ENCODE measurements at places on chromosomes 3 and 15.

DNA sequence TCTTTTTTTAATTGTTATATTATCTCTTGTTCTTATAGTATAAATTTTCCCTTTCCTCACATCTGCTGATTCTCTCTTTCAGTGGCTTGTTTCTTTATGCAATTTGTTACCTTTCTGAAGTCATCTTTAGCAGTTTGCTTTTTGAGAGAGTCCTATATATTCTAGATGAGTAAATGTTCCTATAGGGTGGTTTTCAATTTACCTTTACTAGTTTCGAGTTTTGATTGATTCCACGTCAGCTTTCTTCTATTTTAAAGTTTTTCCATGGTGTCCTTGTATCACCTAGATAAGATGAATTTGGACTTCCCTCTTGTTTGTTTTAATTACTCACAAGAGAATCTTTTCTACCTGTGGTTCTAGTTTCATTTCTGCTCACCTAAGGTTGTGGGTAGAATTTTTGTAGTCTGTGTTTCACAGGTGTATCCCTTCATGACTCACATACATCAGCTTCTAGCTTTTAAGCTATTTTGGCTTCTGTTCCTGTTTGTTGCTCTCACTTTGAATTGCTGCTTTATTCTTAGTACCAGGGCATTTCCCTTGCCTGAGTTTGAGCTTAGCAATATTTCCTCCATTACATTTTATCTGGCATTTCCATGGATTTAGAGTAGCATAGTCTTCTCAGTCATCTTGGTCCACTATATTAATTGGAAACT is 6.4 kb downstream of the TEX9 start:
- DNase-seq = no peak

DNA sequence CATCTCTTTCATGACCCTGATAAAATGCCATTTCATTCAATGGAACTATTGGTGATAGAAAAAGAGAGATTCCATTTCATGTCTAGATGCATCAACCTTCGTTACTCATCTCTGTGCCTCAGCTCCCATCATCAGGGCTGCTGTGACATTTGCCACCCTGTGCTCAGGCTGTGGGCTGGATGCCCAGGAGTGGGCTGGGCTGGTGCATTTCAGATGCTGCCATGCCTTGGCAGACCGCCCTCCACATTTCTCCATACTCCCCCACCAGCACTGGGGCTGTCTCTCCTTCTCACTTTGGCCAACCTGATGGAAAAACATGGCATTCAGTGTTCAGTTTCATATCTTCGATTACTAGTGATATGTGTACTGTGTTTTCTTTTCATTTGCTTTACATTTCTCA is 59.1 kb downstream of the DNASE1L3 start:
- DNase-seq = peak; percentile 55

- no peak for DNase-seq
Observed at GRCh38 chr3:15809313-15809712, 11.5 kb upstream of the ANKRD28 start.

DNA sequence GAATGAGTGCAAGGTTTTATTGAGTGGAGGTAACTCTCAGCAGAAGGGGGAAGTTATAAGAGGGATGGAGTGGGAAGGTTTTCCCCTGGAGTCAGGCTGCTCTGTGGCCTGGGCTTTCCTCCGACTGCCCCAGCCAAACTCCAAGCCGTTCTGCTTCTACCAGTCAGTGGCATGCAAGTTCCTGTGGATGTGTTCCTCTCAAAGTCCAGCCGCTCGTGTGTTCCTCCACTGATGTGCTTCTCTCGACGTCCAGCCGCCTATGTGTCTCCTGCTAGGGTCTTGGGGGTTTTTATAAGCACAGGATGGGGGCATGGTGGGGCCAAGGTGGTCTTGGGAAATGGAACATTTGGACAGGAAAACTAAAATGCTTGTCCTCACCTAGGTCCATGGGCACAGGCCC is 9.0 kb upstream of the U2SURP start:
- DNase-seq = no peak

- no peak for DNase-seq
Observed at GRCh38 chr3:30526031-30526430, 80.4 kb upstream of the TGFBR2 start.

DNA sequence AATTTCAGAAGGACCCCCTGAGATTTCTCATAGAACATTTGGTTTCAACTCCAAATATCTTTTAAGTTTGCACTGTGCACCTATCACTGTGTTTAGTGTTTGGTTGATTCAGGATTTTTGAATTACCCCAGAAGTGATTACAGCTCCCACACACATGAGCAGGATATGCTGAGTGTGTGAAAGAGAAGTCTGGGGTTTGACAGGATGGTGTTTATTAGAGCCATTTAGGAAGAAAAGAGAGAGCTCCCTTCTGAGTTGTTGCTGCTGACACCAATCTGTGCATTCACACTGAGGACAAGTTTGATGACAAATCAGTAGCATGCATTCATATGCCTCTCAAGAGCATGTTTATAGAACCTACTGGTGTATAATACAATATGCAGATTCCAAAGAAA is 118.1 kb downstream of the RPL22L1 start:
- no peak for DNase-seq

All from substantia nigra (tissue), 51 donors.